Fibroblast of skin of scalp (primary cell): ENCODE measurements at places on chromosomes 2 and 18.

GRCh38 chr2:71792926-71793761 is 339.8 kb downstream of the DYSF start:
- DNase-seq: peak; percentile 87

GRCh38 chr2:239753401-239753837 is 271.7 kb downstream of the NDUFA10 start:
- DNase-seq: no peak

DNA sequence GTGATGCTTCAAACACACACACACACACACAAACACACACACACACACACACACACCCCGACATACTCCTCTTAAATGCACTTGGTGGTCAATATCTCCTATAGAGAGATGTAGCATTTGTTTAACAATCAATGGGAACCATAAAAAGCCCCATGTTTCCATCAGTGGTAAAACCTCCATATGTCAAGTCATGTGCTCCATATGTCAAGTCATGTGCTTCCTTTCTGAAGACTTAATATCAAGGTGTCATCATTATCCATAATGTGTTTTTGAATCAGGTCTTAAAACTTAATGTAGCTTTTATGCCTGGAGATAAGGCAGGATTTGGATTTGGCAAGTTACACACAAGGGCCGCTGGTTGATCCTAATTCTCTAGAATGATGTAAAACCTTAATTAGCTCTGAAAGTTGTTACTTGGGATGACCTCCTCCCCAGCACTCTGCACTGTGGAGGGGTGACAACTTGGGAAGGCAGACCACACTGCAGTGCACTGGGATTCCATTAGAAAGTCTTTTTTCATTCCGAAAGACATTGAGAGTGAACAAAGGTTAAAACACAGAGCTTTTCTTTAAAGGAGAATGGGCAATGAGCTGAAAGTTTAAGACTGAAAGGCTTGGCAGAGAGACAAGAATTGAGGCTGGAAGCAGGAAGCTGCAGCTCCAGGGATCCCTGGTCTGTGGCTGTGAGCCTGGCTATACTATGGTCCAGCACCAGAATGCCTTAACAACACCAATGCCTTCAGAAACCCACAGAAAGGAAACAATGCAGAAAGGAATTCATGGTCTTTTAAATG is 26.4 kb downstream of the ALK start:
- peak; percentile 42 for DNase-seq

DNA sequence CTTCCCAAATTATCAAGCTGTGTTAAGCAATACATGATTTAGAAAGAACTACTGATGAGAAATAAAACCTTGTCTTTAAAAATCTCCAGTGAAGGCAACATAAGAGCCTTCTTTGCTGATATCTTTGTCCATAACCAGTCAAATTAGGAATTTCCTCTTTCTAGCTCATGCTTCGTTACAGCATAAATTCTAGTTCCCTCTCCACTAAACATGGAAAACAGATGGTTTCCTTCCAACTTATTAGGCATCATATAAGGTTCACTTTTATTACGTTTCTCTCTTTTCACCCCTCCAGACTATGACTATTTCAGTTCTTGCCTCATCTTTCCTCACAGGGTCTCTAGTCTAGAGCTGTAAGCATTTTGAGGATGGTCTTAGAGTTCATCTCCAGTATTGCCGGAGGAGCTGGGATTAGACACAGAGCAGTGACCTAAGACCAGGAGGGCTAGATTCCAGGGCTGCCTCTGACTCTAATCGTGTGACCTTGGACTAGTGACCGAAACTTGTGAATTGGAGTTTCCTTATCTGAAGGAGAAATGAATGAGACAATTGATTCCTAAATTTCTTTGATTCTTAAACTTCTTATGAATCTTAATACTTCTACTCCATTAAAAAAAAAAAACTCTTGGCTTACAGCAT is 195.5 kb upstream of the APCDD1 start:
- DNase-seq: no peak
